ENCODE measurements at places on chromosomes 13 and 19.

GRCh38 chr13:73303851-73304250, 245.0 kb downstream of the KLF5 start:
- no peak for DNase-seq

- no peak for DNase-seq
Measured at GRCh38 chr19:38801359-38802095, 11.2 kb downstream of the LGALS4 start.

GRCh38 chr13:45055902-45056648, 64.2 kb upstream of the GTF2F2 start:
- DNase-seq, result no peak

DNA sequence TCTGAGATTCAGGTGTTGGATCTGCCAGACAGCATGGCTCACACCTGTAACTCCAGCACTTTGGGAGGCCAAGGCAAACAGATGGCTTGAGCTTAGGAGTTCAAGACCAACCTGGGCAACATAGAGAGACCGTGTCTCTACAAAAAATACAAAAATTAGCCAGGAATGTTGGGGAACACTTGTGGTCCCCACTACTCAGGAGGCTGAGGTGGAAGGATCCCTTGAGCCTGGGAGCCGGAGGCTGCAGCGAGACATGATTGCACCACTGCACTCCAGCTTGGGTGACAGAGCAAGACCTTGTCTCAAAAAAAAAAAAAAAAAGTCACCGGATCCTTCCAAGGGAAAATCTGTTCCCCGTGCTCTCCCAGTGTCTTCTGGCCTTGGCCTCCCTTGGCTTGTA, 109.2 kb downstream of the IRS2 start:
- no peak for DNase-seq

DNA sequence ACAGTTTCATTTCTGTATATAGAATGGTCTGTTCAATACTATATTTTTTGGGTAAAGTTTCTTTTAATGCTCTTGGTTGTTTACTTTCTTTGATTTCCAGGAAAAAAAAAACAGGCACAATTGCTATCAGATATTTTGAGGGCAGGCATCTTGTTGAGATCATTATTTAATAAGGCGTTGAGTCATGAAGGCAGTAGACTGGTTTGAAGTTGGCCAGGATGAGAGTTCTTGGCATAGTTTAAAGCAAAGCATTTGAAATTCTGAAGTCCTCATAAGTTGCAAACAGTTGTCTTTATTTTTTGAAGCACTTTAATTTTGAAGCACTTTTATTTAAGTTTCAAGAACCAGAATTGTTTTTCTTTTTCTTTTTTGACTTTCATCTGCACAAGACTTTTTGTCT, 2.6 kb upstream of the ZNF175 start:
- DNase-seq, result no peak

- no peak for DNase-seq
Measured at GRCh38 chr13:50291611-50292010, 276.4 kb downstream of the KCNRG start.

GRCh38 chr13:38685974-38686576, 802 bp upstream of the FREM2 start:
- no peak for DNase-seq

GRCh38 chr19:39409208-39410016, 2.8 kb downstream of the ZFP36 start:
- DNase-seq, result peak; percentile 35

DNA sequence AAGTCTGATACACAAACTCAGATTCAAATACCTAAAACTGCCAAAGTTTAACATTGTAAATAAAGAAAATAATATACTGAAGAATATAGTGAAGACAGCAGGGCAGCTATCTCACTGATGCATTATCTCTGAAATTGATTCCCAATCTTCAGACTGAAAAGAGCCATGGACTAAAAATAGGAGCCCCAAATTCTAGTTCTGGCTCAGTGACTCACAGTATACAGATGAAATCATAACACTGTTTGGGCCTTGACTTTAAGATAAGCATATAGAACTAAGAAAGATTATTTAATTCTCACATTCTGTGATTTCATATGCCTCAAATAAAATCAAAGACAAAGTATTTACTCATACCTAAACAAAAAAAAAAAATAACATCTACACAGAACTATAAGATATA, 53.9 kb downstream of the RBM26 start:
- DNase-seq, result no peak

DNA sequence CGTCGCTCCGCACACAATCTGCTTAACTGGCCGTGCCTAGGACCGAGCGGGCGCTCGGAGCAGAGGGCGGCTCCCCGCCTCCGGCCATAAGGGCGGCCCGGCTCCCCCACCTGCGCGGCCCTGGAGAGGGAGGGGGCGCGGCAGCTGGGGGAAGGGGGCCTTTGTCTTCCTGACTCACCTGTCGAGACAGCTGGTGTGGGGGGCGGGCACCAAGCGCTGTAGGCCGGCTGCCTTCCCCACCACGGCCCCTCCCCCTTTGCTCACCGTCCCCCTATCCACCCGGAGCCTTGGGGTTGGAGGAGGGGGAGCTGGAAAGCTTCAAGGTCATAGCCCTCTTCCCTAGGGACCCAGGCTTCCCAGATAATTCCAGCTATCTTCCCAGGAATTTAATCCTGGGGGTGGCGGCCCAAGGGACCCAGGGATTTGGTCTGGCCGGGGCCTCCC, 1.2 kb downstream of the VASP start:
- no peak for DNase-seq
